ENCODE measurements at places on chromosomes 7 and 10. TPM values are rescaled to one million over a fixed set of nuclear protein-coding genes. Genes with fewer than 3 reads are reported as not detected.

TWIST1 gene
- total RNA-seq = 33.2 TPM

RADIL gene
- 0.25 TPM for total RNA-seq

CLRN3 gene
- not detected for total RNA-seq

HYAL4 gene
- not detected for total RNA-seq

PAPOLB gene
- not detected for total RNA-seq

GPR26 gene
- not detected for total RNA-seq

CYP3A4 gene
- not detected for total RNA-seq

GPER1 gene
- 6.4 TPM for total RNA-seq

FAM25C gene
- not detected for total RNA-seq

SEMA3C gene
- 319 TPM for total RNA-seq

Measured in fibroblast of the aortic adventitia (primary cell).